ENCODE measurements at places on chromosomes 2 and 18. TPM values are rescaled to one million over a fixed set of nuclear protein-coding genes. Genes with fewer than 3 reads are reported as not detected.

Gene CD207
- not detected for total RNA-seq

Gene SEC11C
- total RNA-seq: 87.8 TPM

Gene EFHD1
- 1.1 TPM for total RNA-seq

Gene GKN1
- total RNA-seq: not detected

Gene UGT1A8
- 0.42 TPM for total RNA-seq

Gene LDLRAD4
- 52.0 TPM for total RNA-seq

Gene IL18R1
- 20.5 TPM for total RNA-seq

Gene G6PC2
- not detected for total RNA-seq

Gene DCDC2C
- total RNA-seq: not detected

Gene ITGA4
- 63.3 TPM for total RNA-seq

Gene ACKR3
- 0.86 TPM for total RNA-seq

Gene NLRC4
- 0.13 TPM for total RNA-seq

Gene KIAA2012
- not detected for total RNA-seq

Gene CREB1
- 84.2 TPM for total RNA-seq

Gene KCNIP3
- total RNA-seq: not detected

Data from activated T-helper 17 cell treated with anti-CD3 and anti-CD28 coated beads, Interleukin-2, amount 50 U/mL, for 72 hours (primary cell).